ENCODE measurements at places on chromosomes 4 and X.

GRCh38 chr4:89111833-89112563, 665 bp downstream of the TIGD2 start:
- peak; percentile 97 for DNase-seq
- H3K4me1 ChIP-seq, result peaks cover 56% of the 10 kb centered on the region
- peak overlapping the region; percentile 78 for H3K4me3 ChIP-seq

DNA sequence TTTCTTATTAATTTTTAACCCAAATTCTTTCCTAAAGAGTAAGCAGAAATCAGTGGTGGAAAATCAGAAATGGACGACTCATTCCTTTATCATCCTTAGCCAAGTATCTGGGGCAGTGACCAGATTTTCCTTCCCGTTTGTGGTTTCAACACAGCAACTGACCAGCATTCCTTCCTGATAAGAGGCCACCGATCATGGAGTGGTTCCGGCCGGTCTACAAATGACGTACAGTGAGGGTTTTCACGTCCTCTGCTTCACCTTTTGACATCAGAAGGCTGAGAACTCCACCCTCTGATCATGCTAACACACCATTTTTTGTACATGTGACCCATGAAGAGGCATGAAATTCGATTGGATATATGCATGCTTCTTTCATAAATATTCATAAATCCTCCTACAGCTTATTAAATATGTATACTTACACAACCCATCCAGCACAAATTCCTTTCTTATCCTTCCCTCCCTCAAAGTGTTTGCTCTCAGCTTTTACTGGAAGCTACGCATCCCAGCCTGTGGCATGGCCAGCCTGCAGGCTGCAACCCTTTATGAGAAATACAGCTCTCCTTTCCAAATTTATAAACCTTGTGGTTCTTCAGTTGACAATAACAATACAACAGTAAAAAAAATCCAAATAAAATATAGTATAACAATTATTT, 173.0 kb upstream of the CASK start:
- no peaks in the 10 kb centered on the region for H3K36me3 ChIP-seq
- H3K27ac ChIP-seq, result no peak overlapping the region
- no peak overlapping the region for H3K4me3 ChIP-seq
- peak; percentile 5 for DNase-seq
- peaks cover 14% of the 10 kb centered on the region for H3K4me1 ChIP-seq

- no peaks in the 10 kb centered on the region for H3K27me3 ChIP-seq
- H3K4me3 ChIP-seq, result no peak overlapping the region
- no peaks in the 10 kb centered on the region for H3K36me3 ChIP-seq
- no peak overlapping the region for H3K27ac ChIP-seq
- H3K4me1 ChIP-seq, result peaks cover 33% of the 10 kb centered on the region
These were observed 59.8 kb downstream of the TRAPPC11 start for GRCh38 chr4:183718876-183719275.

GRCh38 chr4:48709901-48710300, 70.2 kb downstream of the FRYL start:
- no peak overlapping the region for H3K27ac ChIP-seq
- H3K36me3 ChIP-seq, result no peaks in the 10 kb centered on the region
- no peak for DNase-seq
- H3K27me3 ChIP-seq, result no peaks in the 10 kb centered on the region
- H3K4me1 ChIP-seq, result 0 out of 2 replicates have a peak, but pooled peaks cover 6% of the 10 kb centered on the region

- peaks cover 9% of the 10 kb centered on the region for H3K4me1 ChIP-seq
- no peaks in the 10 kb centered on the region for H3K36me3 ChIP-seq
- H3K27me3 ChIP-seq, result no peaks in the 10 kb centered on the region
- no peak overlapping the region for H3K27ac ChIP-seq
- peak; percentile 43 for DNase-seq
- no peak overlapping the region for H3K4me3 ChIP-seq
These were observed 8.3 kb downstream of the MAGEA11 start for GRCh38 chrX:149720021-149720689.

DNA sequence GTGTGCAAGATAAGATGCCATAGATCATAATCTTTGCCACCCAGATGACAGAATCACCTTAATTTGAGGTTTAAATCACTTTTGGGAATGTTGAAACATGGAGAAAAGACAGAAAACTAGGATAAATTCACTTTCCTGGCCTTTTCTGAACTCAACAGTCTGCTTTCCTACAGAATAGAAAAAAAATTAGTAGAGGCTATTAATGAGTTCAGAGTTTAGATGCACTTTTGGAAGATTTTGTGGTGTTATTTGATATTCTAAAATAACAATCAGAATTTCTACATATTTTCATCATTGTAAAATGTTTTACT, 195.9 kb downstream of the CAMK2D start:
- no peaks in the 10 kb centered on the region for H3K27me3 ChIP-seq
- no peaks in the 10 kb centered on the region for H3K36me3 ChIP-seq
- H3K27ac ChIP-seq, result no peak overlapping the region
- no peaks in the 10 kb centered on the region for H3K4me1 ChIP-seq
- H3K4me3 ChIP-seq, result no peak overlapping the region

GRCh38 chr4:38952017-38952416, 80.2 kb downstream of the TMEM156 start:
- H3K27ac ChIP-seq, result no peak overlapping the region
- H3K27me3 ChIP-seq, result no peaks in the 10 kb centered on the region
- H3K4me1 ChIP-seq, result peaks cover 16% of the 10 kb centered on the region
- H3K36me3 ChIP-seq, result no peaks in the 10 kb centered on the region

GRCh38 chr4:31071508-31072486, 351.6 kb downstream of the PCDH7 start:
- DNase-seq, result no peak
- no peak overlapping the region for H3K4me3 ChIP-seq
- no peaks in the 10 kb centered on the region for H3K36me3 ChIP-seq
- no peak overlapping the region for H3K27ac ChIP-seq

GRCh38 chr4:52249581-52249980, 198.5 kb downstream of the SPATA18 start:
- H3K4me1 ChIP-seq, result no peaks in the 10 kb centered on the region
- H3K4me3 ChIP-seq, result no peak overlapping the region
- no peak overlapping the region for H3K27ac ChIP-seq
- no peaks in the 10 kb centered on the region for H3K27me3 ChIP-seq
- no peaks in the 10 kb centered on the region for H3K36me3 ChIP-seq
- DNase-seq, result no peak

DNA sequence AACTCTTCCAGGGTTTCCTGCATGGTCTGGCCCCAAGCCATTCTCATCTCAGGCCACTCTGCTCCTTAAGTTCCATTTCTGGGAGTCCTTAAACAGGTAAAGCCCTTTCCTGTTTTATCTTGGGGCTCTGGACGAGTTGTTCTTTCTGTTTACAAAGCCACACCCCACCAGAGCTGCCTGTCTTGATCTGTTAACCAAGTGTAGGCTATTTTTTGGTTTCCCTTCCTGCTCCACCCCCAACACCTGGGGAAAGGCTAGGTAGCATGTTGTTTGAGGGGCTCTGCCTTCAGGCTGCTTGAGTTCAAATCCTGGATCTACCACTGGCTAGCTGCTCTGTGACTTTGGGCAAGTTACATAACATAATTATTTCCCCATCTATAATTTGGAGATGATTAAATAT, 40.0 kb downstream of the ERVMER34-1 start:
- DNase-seq, result no peak
- H3K27ac ChIP-seq, result no peak overlapping the region
- peaks cover 1% of the 10 kb centered on the region for H3K27me3 ChIP-seq
- H3K4me3 ChIP-seq, result no peak overlapping the region
- peaks cover 45% of the 10 kb centered on the region for H3K4me1 ChIP-seq
- peaks cover 3% of the 10 kb centered on the region for H3K36me3 ChIP-seq

GRCh38 chr4:143699331-143700045, 987 bp downstream of the FREM3 start:
- H3K36me3 ChIP-seq, result no peaks in the 10 kb centered on the region
- H3K4me3 ChIP-seq, result no peak overlapping the region
- H3K4me1 ChIP-seq, result no peaks in the 10 kb centered on the region
- H3K27ac ChIP-seq, result no peak overlapping the region
- peaks cover 20% of the 10 kb centered on the region for H3K27me3 ChIP-seq
- DNase-seq, result no peak

DNA sequence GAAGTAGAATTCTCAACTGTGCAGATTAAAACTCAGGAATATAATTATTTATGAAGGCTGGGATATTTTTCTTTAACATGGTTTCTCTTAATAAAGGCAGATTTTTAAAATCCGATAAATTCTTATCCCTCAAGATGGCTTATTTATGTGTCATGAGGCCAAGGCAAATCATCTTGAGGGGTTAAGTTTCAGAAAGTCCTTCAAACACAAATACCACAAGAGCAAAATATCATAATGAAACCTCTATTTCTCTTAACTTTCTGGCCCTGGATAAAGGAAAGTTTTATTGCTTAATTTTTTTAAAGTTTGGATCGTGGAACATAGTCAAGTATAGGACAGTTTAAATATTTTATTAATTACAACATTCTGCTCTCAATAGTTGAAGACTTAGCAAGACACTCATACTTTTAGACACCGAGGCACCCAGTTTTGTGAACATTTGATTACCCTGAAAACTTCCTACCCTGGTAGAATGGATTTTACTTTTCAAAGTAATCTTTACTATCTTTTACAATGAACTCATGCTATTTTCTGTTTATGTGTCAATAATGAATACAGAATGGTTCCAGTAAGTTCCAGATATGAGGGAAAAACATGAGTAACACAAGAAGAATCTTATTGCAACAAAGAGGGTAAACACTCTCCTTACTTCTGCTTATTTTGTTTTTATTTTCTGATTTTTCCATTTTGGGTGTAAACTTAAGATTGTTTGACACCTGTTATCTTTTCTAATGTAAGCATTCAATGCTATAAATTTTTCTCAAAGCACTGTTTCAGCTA, 200.7 kb upstream of the IL15 start:
- DNase-seq, result no peak
- H3K36me3 ChIP-seq, result no peaks in the 10 kb centered on the region
- H3K4me3 ChIP-seq, result no peak overlapping the region
- no peaks in the 10 kb centered on the region for H3K4me1 ChIP-seq

DNA sequence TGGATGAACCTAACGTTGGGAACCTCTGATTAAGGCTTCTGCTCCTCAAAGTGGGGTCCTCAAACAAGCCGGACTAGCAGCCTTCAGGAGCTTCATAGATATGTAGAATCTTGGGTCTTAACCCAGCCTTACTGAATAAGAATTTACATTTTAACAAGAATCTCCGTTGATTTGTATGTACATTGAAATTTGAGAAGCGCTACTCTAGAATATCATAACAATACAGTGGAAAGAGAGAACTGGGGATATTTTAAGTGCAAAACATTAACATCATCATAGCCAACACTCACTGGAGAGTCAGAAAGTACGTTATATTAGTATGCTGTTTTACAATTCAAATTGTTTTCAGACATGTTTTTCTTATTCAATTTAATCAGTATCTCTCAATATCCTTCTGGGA, 31.2 kb downstream of the ATXN3L start:
- H3K27ac ChIP-seq, result no peak overlapping the region
- no peak overlapping the region for H3K4me3 ChIP-seq
- H3K27me3 ChIP-seq, result no peaks in the 10 kb centered on the region
- H3K4me1 ChIP-seq, result no peaks in the 10 kb centered on the region

DNA sequence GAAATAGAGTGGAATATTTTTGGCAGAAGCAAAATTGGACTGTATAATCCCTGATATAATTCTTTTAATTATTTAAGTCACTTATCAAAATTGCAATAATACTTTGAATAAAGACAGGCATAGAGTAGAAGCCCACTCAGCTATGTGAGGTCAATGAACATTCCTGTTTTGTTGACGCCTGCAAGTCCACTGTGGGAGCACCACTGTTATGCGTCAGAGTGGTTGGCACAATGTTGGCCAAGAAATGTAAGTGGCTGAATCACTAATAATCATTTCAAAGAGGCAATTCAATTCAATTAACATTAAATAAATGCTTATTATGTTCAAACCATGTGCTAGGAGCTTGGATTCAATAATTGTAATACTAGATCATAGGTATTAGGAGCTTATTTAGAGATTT, 221.0 kb downstream of the SPCS3 start:
- no peak overlapping the region for H3K4me3 ChIP-seq
- H3K27ac ChIP-seq, result no peak overlapping the region
- H3K36me3 ChIP-seq, result no peaks in the 10 kb centered on the region
- no peaks in the 10 kb centered on the region for H3K4me1 ChIP-seq

GRCh38 chrX:65821721-65822496, 154.5 kb downstream of the MSN start:
- DNase-seq, result no peak
- no peak overlapping the region for H3K27ac ChIP-seq
- H3K4me1 ChIP-seq, result no peaks in the 10 kb centered on the region
- H3K36me3 ChIP-seq, result no peaks in the 10 kb centered on the region
- no peaks in the 10 kb centered on the region for H3K27me3 ChIP-seq

DNA sequence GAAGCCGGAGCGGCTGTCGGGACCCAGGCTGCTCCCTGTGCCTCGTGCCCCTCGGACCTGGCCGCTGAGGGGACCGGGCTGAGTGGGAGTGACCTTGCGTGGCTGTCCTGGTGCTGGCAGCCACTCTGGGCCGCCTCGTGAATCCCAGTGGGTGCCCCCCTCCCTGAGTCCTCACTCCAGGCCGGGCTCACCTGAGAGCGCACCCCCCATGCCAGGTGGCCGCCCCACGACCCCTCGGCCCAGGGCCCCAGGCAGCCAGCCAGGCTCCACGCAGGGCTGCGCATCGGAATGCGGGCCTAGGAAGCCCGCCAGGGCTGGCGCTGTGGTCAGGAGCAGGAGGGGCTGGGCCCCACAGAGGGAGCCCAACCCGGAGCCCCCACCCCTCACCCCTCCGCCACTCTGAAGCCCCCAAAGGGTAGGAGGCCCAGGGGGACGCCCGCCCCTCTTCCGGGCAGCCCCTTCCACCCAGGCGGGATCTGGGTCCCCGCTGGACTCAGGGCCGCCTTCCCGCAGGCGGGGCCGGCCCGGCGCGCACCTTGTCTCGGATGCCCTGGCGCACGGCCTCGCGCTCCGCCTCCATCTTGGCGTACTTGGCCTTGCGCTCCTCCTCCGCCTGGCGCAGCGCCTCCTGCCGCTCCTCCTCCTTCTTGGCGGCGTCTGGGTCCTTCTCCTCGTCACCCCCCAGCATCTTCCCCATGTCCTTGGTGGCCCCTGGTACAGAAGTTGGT, 33.9 kb downstream of the CPLX1 start:
- no peak overlapping the region for H3K27ac ChIP-seq
- peaks cover 92% of the 10 kb centered on the region for H3K27me3 ChIP-seq
- DNase-seq, result no peak
- peaks cover 27% of the 10 kb centered on the region for H3K4me1 ChIP-seq
- H3K36me3 ChIP-seq, result no peaks in the 10 kb centered on the region
- H3K4me3 ChIP-seq, result no peak overlapping the region

DNA sequence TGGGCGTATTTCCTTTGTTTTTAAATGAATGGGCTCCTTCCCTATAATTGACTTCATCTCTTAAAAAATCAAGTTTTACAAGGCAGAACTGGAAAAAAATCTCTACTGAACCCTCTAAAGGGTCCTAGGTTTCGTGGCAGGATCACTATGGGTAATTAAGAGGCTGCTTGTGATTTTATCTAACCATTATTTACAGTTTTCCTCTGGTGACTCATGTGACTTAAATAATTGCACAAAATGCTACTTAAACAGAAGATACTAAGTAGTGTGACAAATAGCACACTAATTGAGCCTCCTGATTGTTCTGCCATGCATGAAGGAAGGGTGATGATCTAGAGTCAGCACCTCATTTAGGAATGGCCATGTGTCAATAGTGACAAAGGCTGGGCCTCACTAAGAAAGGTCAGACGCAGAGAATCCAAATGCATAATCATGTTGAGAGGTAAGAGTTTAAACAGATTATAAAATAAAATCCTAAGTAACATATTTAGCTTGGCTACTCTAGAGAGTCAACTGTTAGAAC, 35.5 kb downstream of the OFD1 start:
- no peak overlapping the region for H3K4me3 ChIP-seq
- H3K27ac ChIP-seq, result no peak overlapping the region
- no peak for DNase-seq
- H3K36me3 ChIP-seq, result peaks cover 32% of the 10 kb centered on the region

GRCh38 chr4:14315129-14315528, 687.2 kb upstream of the CPEB2 start:
- no peaks in the 10 kb centered on the region for H3K27me3 ChIP-seq
- no peaks in the 10 kb centered on the region for H3K4me1 ChIP-seq
- no peak overlapping the region for H3K4me3 ChIP-seq
- no peak overlapping the region for H3K27ac ChIP-seq
- DNase-seq, result no peak

Measured in HepG2 (cell line).